Activated CD4-positive, alpha-beta T cell treated with anti-CD3 and anti-CD28 coated beads, Interleukin-2, amount 50 U/mL, for 24 hours (primary cell): ENCODE measurements at places on chromosomes 16 and 17.

GRCh38 chr17:36945959-36946725, 2.6 kb upstream of the AATF start:
- DNase-seq: no peak

- no peak for DNase-seq
Observed at GRCh38 chr16:81700071-81700779, 78.9 kb upstream of the PLCG2 start.

GRCh38 chr17:36198831-36199465, 2.4 kb upstream of the CCL3L1 start:
- DNase-seq: no peak

GRCh38 chr16:69329369-69330285, 761 bp downstream of the PDF start:
- DNase-seq: no peak

- no peak for DNase-seq
Observed at GRCh38 chr17:77774182-77774581, 184.3 kb upstream of the TNRC6C start.

- peak; percentile 61 for DNase-seq
Observed at GRCh38 chr16:84084570-84085270, 32.0 kb downstream of the MBTPS1 start.

DNA sequence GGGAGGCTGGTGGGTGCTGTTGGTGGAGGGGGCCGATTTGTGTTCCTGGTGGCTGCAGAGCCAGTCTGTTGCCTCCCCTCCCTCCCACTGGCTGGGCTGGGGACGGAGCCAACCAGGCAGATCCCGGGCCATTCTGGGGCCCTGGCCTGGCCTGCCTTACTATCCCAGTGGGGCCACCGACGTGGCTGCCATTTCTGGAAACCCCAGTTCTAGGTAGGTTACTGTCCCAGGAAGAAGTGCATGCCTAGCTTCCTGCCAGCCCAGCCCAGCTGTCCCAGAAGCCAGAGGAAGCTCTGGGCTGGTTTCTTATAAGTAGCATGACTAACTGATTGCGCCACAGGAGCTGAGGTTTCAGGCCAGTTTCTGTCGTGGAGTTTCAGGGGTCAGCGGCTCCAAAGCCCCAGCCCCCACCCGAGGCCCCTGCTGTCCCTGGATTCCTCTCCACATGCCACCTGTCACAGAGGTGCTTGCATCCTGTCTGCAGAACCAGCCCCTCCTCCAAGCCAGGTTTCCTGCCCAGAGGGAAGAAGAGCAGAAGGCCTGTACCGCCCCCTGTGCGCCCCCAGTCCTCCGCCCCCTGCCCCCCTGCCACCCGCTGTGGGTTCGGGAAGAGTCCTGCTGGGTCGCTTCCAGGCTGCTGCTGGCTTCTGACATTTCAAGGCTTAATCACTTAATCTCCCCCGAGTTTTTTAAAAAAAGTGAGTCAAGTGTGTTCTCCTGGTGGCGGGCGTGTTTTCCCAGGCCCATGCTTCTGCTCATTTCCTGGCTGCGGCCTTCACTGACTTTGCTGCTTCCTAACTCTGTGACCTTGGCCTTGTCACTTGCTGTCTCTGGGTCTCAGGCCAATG, 13.2 kb downstream of the IL4R start:
- no peak for DNase-seq

GRCh38 chr17:79799174-79799537, 2.3 kb upstream of the CBX8 start:
- DNase-seq: no peak

- no peak for DNase-seq
Observed at GRCh38 chr17:57991537-57991936, 3.5 kb upstream of the VEZF1 start.

- DNase-seq: no peak
Observed at GRCh38 chr17:17304521-17304985, 1.4 kb downstream of the NT5M start.

DNA sequence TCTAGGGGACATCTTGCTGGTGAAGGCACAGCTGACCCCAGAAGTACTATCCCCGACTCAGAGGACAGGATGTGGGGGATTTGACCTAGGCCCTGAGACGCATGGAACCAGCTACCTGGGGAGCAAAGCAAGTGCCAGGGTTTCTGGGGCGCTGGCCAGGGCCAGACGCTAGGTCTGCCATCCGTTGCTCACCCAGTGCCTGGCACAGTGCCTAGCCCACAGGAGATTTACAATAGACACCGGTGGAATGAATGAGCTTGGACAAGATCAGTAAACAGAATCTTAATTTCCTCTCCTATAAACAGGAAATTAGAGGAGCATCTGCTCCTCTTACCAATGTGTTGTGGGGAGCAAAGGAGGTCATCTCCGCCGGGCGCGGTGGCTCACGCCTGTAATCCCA, 5.0 kb downstream of the RPRML start:
- no peak for DNase-seq

GRCh38 chr16:54933281-54934011, 2.8 kb downstream of the IRX5 start:
- no peak for DNase-seq

GRCh38 chr17:28544402-28545140, 7.9 kb downstream of the UNC119 start:
- DNase-seq: no peak

DNA sequence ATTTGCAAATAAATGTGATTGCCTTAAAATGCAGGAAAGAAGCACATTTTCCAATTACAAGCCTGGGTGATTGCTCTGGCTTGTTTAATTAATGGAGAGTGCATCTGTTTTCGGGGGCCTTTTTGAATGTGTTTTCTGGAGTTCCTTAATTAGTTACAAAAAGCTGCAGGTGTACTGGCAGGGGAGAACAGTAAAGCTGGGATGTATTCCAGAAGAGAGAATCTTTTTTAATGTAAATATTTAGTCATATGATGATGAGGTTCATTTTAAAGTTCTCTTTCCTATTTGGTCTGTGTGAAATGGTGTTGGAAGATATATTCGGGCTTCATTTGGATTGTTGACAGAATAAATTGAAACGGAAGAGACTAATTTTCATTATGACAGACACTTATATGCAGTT, 70.9 kb upstream of the N4BP1 start:
- no peak for DNase-seq

- no peak for DNase-seq
Observed at GRCh38 chr16:19837331-19837980, 47.2 kb downstream of the GPRC5B start.
